Epithelial cell of proximal tubule (primary cell): ENCODE measurements at places on chromosomes 2 and 18. TPM values are rescaled to one million over a fixed set of nuclear protein-coding genes. Genes with fewer than 3 reads are reported as not detected.

GRCh38 chr2:239025096-239025801 is 177.4 kb downstream of the TWIST2 start:
- peak; percentile 12 for DNase-seq

DNA sequence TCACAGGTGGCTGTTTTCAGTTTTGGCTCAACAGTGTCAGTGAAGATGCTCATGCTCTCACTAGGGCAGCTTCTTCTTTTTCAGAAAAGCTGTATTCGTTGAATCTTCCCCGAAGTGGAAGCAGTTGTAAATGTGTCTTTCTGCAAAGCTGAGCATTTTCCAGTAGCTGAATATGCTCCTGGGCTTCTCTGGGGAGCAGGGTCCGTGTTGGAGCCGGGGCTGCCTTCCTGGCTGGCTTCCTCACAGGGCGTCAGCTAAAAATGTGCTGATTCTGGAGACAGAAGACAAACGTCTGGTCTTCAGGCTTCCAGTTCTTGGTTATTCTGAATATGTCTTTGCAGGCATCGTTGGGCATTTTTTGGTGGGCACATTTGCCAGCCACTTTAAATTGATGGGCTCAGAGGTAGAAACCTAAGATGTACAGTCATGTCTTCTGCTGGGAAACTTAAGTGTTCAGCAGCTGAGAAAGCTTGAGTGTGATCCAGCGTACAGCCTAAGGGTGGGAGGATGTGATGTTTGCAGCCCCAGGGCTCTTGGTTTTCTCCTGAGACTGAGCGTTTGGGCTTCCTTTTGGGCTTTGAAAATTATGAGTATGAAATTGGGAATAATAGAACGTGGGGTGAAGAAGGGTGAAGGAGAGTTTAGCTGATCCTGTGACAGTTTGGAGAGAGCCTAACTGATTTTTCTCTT is 19.0 kb downstream of the SETBP1 start:
- no peak for DNase-seq

RAX gene
- total RNA-seq: not detected in 2 replicates

GPR39 gene
- total RNA-seq: 9.0 and 10.8 TPM in 2 replicates

HS1BP3 gene
- total RNA-seq: 11.6 and 14.4 TPM in 2 replicates

- no peak for DNase-seq
These were observed 87.0 kb upstream of the MSH6 start for GRCh38 chr2:47695800-47696477.

- DNase-seq: no peak
These were observed 14.7 kb downstream of the FOSL2 start for GRCh38 chr2:28407131-28407975.

GRCh38 chr2:201185863-201186262 is 2.9 kb downstream of the CASP10 start:
- no peak for DNase-seq

- no peak for DNase-seq
These were observed 89.9 kb upstream of the CDCA7 start for GRCh38 chr2:173264603-173265366.

ASB18 gene
- total RNA-seq: not detected in 2 replicates

GRCh38 chr18:76404345-76404831 is 90.7 kb downstream of the ZNF516 start:
- DNase-seq: no peak

ANKRD30B gene
- 0.14 and 0.17 TPM in 2 replicates for total RNA-seq

DNA sequence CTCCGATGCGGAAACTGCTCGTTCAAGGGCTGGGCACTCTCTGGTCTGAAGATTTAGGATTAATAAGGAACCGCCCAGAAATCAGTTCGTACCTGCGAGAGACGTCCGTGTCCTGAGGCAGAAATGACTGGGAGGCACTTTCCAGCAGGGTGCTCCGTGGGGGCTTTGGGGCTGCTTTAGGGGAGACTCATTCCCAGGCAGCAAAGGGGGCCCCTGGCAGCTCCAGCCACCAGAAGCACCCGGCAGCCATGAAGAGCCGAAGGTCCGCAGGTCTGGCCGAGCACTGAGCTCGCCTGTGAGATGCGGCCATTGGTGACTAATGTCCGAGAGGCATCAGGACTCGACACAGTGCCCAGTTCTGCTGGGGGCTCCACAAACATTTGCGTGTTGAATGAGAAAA is 20.9 kb downstream of the KCNG2 start:
- DNase-seq: no peak

- DNase-seq: no peak
These were observed 33.2 kb upstream of the SLC40A1 start for GRCh38 chr2:189613650-189614420.

GRCh38 chr2:232479341-232480200 is 8.1 kb downstream of the ECEL1 start:
- no peak for DNase-seq

IL1R1 gene
- 5.7 and 10.7 TPM in 2 replicates for total RNA-seq

GULP1 gene
- total RNA-seq: 44.1 and 66.1 TPM in 2 replicates

DNA sequence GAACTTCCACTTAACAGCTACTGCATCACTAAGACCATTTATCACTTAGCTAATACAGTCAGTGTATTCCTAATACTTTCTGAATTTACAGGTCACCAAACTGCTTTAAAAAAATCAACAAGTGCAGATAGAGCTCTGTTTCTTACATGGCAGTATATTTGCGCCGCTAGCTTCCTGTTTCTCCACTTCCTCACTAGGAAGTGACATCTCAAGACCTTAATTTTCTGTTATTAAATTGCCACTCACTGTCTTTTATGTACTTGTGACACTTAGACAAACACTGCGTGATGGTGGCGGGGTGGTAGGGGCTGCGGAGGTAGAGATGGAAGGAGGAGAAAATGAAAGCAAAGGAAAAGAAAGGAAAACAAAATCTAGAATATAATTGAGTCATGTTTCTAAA is 53.7 kb upstream of the CRIM1 start:
- DNase-seq: no peak

DNA sequence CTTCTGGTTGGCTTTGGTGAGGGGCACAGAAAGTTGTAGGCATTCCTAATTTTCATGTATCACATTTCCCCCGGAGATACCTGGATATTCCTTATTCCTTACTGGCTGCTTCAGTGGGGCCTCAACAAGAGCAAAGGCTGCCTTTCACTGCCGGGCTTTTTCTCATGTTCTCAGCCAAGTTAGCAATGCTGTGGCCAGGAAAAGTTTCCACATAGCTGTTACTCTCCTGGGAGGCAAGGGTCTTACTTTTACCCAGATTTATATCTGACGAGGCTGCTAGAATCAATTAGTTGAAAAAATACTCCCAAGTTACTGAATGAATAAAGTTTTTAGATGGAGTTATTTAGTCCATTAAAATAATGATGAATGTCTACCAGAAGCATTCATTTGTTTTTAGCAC is 230.5 kb downstream of the ZNF407 start:
- no peak for DNase-seq

- DNase-seq: no peak
These were observed 420.1 kb upstream of the ZNF804A start for GRCh38 chr2:184178229-184178628.

VAMP5 gene
- total RNA-seq: 25.0 and 28.9 TPM in 2 replicates

NGEF gene
- total RNA-seq: 4.2 and 8.6 TPM in 2 replicates

CNTNAP5 gene
- not detected in 2 replicates for total RNA-seq

GRCh38 chr2:3667151-3667631 is 9.2 kb downstream of the ALLC start:
- no peak for DNase-seq

- no peak for DNase-seq
These were observed 5.4 kb downstream of the BOLA3 start for GRCh38 chr2:74142340-74142739.

GRCh38 chr18:47964053-47964452 is 33.6 kb upstream of the SMAD2 start:
- no peak for DNase-seq
